ENCODE measurements at places on chromosomes 5 and 9.

- no peak for DNase-seq
Measured at GRCh38 chr9:131464354-131465000, 38.2 kb upstream of the POMT1 start.

- DNase-seq, result peak; percentile 44
Measured at GRCh38 chr5:59174248-59174844, 591.5 kb downstream of the RAB3C start.

DNA sequence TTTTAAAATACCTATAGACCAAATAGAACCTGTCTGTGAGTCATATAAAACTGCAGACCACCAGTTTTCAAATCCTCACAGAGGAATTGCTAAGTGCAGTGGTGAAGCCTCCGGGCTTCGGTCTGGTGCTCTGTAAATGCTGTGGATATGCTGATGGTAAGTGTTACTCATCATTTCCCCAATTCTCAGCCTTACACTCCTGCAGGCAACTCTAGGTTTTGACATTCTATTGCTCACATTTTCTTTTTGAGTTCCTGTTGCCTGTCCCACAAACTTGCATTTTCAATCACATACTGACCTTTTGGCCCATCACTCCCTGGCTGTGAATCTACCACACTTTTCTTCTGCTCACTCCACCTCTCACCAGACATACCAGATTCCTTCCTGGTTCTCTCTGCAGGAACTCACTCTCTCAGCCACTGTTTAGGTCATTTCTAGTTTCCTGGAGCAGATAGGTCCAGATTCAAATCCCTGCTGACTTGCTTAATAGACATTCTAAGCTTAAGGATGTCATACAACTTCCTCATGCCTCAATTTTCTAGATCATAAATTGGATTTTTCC is 192.9 kb downstream of the RAB3C start:
- DNase-seq, result no peak

DNA sequence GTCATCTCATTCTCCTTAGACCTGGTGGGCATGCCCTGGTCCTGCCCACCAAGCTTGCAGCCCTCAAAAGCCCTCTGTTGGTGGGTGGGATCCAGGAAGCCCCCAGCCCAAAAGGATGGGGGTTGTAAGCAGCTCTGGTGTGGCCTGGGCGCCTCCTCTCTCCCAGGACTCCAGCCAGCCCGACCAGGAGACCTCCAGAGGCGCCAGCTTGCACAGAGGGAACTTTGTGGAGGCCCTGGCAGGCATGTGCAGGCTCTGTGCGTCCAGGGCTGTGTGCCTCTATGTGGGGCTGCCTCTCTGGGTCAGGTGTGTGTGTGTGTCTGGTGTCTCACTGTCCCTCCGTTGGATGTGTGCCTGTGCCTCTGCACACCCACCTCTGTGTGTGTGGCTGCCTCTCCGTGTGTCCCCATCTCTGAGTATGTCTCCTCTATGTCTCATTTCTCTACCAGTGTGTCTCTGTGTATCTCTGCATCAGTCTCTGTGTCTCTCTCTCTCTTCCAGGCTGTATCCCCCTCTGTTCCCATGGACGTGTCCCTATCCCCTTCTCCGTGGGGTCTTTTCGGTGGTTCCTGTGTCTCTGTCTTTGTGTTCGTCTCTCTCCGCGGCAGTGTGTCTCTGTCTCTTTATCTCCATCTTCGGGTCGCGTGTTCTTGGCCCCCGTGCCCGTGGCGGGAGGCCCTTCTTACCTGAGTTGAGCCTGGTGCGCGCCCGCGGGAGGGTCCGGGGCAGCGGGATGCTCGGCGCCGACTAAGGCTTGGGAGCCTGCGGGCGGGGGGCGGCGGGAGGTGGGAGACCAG is 501 bp downstream of the ENHO start:
- DNase-seq, result no peak

DNA sequence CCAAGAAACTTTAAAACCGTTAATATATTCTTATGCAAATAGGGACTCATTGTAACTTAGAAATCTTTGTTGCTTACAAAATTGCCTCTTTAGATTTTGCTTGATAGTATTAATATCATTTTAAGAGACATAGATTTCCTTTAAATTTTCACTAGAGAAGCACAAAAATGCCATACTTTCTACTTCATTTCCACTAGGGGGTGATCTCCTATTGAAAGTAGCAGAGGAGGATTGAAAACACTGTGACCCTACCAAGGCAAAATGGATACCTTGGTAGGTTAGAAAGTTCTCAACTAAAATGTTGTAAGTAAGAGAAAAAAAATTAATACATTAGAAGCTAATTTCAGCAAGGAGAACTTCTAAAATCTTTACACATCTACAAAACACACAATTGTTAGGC is 204.9 kb downstream of the CHSY3 start:
- DNase-seq, result no peak

All from COR-L47 (cell line).